Fibroblast of skin of abdomen (primary cell): ENCODE measurements at places on chromosomes 7 and 10.

- no peak for DNase-seq
Observed at GRCh38 chr10:51789118-51789517, 89.7 kb upstream of the CSTF2T start.

- DNase-seq: no peak
Observed at GRCh38 chr7:128795129-128795528, 3.4 kb downstream of the CCDC136 start.

DNA sequence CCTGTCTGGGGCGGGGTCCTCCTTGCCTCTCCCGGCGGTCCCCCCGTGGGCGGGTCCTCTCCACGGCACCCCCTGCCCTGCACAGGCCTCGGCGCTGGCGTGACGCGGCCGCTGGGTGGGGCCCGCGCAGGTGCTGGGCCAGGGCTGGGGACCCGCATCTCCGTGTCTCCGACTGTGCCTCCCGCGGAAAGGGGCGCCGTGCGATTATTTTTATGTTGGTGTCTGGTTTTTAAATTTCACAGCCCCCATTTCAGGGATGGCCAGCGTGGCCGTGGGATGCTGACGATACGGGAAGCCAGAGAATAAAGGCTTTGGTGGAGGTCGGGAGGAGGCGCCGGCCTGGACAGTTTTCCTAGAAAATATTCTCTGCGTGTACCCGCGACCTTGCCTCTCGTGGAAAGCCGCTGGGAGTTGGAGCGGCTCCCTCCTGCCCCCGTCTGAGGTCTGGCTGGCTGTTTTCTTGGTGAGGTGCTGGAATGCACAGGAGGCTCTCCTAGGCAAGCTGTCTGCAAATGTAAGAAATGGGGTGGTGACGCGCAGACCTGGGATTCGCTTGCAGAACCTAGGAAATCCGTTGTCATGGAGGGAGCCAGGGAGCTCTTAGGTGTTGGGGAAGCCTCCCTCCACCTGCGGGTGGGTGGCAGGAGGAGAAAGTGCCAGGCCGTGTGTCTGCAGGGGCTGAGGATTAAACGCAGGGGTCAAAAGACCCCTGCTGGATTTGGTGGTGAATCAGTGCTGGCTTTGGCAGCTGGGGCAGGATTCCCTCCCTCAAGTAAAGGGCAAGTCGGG lies 28.7 kb upstream of the JAKMIP3 start:
- DNase-seq: no peak

GRCh38 chr10:7587168-7587864 lies 79.5 kb downstream of the ITIH5 start:
- no peak for DNase-seq

- DNase-seq: no peak
Observed at GRCh38 chr7:117605712-117606111, 125.9 kb downstream of the CFTR start.

DNA sequence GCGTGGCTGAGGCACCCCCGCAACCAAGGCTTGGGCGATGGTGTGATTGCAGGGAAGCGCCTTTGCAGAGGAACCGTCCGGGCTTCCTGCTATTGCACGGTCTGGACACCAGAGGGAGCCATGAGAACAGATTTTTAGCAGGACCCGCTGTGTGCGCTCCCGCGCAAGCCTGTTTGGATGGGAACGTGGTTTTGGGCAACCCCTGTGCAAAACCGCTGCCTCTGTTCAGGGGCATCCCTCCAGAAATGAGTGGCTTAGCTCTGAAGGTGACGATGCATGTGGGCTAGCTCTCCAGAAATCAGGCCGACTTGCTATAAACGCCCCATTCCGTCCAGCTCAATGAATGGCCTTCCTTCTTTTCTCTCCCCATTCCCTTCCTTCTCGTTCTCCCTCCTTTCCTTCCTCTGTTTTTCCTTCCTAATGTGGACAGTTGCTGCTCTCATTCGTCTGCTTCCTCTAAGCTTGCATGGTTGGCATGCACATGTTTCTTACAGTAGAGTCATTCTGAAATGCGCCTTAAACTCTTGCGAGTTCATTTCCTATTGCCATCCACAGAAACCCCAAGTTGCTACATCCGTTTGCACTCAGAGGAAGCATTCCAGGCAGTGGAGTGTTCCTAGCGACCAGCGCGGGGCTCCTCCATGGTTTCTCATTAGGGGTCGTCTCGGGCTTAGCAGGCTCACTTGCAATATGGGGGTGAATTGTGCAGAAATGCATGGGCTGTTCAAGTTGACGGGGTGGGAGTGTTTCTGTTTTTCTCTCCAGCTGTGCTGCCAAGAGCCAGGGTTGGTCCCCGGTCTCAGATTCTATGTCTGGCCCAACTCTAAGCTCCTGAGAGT lies 302.5 kb upstream of the GALNT17 start:
- DNase-seq: peak; percentile 48

- DNase-seq: no peak
Observed at GRCh38 chr7:15407910-15408309, 153.9 kb downstream of the AGMO start.

DNA sequence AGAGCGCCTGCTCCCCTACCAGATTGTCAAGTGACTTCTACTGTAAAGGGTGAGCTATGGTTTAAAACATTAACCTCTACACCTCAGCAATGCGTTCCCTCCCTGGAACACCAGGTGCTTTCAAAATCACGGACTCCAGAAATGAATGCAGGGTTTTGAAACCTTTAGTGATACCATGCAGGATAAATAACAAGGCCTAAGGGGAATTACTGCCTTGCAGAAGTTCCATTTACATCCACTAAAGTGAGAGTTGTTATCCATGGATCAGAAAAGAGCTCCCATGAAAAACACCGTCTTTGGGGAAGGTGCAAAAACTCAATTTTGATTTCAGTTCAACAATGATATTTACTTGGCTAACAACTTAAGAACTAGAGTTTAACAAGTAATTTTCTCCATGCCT lies 4.0 kb downstream of the FZD8 start:
- no peak for DNase-seq

DNA sequence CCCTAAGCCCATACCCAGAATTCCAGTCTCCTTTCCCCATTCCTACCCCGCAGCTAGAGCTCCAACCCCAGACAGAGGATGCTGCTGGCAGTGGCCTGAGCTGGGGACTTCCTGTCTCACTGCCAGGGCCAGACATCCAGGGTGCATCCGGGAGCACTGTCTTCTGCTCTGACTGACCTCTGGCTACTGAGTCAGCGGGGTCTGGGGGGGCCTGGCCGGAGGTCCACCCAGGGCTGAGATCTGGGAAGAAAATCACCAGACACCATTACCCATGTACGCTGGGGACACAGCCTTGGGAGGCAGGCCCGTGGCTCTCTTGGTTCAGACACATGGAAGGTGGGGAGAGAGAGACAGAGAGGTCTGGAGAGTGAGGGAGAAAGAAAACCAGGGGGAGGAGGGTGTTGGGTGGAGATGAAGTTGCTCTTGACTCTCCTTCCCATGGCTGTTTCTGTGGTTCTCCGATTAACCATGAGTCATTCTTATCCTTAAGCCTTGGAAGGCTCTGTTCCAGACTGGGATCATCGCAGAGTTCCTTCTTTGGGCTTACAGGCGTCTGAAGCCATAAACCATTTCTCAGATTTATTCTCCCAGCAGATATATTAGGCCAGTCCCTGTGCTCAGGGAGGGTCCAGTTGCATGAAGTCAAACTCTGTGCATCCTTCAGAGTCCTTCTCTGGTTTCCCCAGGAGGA lies 23.6 kb downstream of the TSPAN15 start:
- peak; percentile 88 for DNase-seq

GRCh38 chr7:151736403-151736909 lies 140.5 kb downstream of the PRKAG2 start:
- DNase-seq: peak; percentile 96

GRCh38 chr7:44057849-44058758 lies 7.3 kb downstream of the PGAM2 start:
- DNase-seq: no peak

DNA sequence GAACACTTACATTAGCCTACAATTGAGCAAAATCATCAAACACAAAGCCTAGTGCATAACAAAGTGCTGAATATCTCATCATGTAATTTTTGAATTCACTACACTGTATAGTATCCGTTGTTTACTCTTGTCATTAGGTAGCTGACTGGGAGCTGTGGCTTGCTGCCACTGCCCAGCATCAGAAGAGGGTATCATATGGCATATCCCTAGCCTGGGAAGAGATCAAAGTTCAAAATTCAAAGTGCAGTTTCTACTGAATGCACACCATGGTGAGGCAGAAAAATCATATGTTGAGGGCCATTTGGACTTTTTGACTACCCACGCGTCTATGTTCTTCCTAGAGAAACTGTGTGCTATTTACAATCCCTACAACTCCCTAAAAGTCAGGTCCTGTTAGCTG lies 7.5 kb upstream of the ZC3HAV1 start:
- no peak for DNase-seq

GRCh38 chr7:47936323-47936722 lies 11.9 kb downstream of the PKD1L1 start:
- DNase-seq: no peak
